Cerebellar nuclear complex (tissue), 1 donor: ENCODE measurements at places on chromosomes 4 and X.

- no peak for DNase-seq
Measured at GRCh38 chr4:129394635-129395034, 298.7 kb downstream of the C4orf33 start.

DNA sequence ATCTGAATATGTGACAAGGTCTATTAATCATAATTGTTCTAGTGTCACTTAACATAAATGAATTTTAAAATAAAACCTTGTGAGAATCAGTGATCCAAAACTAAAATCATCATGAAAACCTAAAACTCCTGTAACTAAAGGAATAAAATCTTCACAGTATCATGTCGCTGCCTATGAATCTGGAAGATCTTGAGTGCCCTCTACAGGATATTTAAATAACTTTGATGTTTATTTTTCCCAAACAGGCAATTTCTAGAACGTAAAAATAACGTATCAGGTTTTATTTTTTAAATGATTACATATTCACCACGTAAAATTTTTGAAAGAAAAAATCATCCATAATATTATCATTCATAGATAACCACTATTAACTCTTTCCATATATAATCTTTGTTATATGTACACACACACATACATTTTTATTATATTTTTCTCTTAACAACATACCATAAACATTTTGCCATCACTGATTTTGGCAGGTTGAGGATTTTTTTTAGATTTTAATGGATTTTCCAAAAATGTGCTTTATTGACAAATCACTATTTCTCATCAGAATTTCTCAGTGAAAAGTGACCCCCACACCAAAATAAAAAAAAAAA, 79.6 kb downstream of the COMMD8 start:
- no peak for DNase-seq

GRCh38 chr4:24425863-24426262, 158.5 kb downstream of the DHX15 start:
- DNase-seq, result no peak

- DNase-seq, result no peak
Measured at GRCh38 chrX:56429581-56429980, 133.8 kb upstream of the UBQLN2 start.

GRCh38 chrX:8278557-8278956, 107.5 kb upstream of the VCX2 start:
- DNase-seq, result no peak

DNA sequence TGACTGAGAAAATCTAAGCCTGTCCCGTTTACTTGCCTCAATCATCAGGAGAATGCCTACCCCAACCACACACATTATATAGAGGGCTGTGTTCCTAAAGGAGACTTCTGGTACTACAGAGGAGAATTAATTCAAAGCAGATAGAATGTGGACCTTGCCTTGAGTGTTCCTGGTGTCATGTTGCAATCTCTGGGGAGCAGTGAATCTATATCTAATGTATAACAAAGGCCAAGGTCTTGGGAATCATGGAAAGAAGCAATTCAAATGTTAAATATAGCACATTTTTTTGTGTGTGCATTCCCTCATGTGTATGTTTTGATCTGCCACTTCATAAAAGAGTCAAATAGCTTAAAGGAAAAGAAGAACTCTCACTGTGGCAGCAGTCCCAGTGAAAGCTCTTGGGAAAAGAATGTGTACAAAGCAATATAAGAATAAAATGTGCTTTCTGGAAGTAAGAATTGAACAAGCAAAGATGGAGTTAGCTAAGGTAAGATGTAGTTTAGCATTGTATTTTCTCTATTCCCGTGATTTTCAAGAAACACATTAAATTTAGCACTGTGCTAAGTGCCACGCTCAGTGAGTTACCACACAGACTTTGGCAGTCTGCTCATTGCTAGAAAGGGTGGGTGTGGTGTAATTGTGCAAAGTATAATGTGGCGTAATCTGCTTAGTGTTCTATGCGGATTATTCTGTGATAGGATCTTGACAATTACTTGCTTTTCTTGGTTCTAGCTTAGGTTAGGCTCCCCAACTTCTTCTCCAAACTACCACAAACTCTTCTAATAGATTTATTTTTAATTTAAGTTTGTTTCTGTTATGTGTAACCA, 13.7 kb downstream of the ADH6 start:
- DNase-seq, result no peak

GRCh38 chrX:19954335-19955096, 36.3 kb downstream of the BCLAF3 start:
- DNase-seq, result no peak

DNA sequence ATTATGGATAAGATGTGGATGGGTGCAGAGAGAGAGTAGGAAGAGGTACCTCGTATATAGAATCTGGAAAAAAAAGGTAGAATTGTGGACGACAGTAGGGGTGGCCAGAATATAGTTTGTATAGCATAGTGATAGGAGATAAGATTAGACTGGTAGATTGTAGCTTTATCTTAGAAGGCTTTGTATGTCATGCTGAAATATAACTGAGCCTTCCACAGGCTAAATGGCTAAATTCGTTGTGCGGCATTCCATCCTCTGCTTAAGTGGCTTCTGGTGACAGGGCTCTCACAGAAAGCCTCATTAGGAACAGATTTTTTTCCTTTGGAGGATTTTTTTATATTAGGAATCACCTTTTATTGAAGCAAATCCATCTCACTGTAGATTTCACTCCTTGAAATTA, 142.3 kb upstream of the BMPR1B start:
- no peak for DNase-seq

DNA sequence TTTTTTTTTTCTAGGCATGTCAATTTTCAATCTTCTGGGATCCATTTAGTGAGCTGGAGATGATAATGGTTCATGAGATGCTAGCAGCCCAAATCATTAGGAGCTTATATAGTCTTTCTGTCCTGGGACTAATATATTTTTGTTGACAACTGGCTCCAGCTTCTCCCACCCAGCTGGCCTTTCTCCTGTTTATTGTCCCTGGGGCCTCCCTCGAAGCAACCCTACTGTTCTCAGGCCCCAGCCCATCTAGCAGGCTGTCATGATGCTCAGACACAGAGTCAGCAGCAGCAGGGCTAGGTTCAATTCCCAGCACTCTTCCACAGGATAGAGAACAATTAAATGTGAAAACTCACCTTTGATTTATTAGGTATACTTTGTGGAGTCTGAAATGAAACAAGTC, 127.6 kb upstream of the MID1 start:
- DNase-seq, result no peak

GRCh38 chr4:139844459-139845036, 178.9 kb downstream of the MGST2 start:
- DNase-seq, result no peak

- no peak for DNase-seq
Measured at GRCh38 chr4:20370274-20370673, 118.6 kb downstream of the SLIT2 start.

- DNase-seq, result no peak
Measured at GRCh38 chr4:109701566-109702410, 1.5 kb downstream of the CASP6 start.

DNA sequence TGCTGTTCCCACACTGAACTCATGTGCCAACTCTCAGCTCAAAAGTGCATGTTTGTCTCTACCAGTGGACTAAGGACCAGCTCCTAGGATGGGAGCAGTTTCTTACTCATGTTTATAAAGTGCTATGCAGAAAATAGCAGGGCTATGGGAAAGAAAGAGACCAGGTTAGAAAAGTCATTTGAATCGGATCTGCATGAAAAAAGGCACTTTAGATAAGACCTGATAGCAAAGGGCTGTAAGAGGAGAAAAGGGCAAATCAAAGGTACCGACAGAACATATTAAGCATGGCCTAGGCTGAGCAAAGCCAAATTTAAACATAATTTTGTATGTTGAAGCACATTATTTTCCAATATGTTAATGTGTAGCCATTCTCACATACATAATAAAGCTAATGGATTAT, 362.3 kb upstream of the ZFP42 start:
- DNase-seq, result no peak
